ENCODE measurements at places on chromosomes 5 and 9.

DNA sequence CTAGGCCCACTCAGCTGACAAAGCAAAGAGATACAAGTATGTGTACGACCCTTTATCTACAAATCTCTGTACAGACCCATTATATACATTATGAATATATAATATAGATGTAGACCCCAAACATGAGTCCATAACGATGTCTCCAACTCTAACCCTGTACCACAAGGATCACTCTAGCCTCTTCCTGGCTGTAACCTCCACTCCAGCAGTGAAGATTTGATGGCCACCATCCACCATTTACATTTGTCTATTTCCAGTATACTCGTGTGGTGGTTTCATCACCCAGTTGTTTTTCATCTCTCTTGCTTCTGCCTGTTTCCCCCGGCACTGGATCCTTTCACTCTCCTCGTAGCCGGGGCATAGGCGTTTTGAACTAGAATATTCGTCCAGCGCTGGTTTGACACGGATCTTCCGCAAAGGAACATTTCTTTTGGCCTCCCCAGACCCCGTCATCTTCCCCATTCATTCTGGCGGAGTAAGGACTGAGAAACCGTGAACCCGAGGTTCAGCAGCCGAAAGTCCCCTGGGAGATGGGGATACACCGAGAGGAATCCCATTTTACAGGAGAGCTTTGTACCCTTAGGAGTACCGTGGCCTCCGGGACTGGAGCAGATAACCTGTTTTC, 828 bp upstream of the TRIO start:
- DNase-seq, result no peak

DNA sequence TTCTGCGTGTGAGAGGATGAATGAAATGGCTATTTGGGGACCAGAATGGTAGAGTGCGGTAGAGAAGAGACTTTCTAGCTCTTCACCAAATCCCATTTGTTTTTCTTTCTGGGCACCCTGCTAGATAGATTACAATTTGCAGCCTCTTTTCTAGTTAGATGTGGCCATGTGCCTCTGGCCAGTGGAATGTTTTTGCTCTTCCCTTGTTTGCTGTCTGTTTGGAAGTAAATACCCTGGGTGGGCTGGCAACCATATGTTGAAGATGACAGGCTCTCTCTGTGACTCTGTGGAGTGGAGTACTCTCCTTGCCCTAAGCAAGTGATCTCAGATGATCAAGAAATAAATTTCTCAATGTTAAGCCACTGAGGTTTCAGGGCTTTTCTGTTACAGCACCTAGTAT, 12.9 kb downstream of the GNG10 start:
- no peak for DNase-seq

- no peak for DNase-seq
Observed at GRCh38 chr9:101311758-101312420, 72.9 kb downstream of the BAAT start.

DNA sequence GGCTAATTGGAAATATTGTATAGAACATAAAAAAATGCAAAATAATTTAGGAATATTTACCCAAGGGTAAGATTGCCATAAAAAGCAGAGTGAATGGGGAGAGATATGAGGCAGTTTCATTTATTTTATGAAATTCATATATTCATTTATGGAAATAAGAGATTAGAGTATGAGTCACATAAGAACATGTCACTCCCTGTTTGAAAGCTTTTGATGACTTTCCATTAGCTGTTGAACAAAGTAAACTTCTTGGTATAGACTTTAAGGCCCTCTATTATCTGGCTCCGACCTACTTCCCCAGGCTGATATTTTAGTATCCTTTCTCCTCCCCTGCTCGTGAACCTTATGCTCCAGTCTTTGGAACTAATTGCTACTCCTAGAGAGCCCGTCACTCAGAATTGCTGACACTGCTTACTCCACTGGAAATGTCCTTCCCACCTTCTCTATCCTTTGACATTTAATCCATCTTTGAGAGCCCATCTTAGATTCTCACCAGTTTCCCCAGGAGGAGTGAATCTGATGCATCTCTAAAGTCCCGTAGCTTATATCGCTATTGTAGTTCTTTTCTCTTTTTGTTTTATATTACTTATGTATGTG, 8.9 kb upstream of the ACTBL2 start:
- no peak for DNase-seq

GRCh38 chr9:134917431-134918373, at the start of gene FCN1:
FCN1 (minus strand) TSS chr9:134917912; CDS start chr9:134917871, 41 bp downstream.
- DNase-seq, result no peak

DNA sequence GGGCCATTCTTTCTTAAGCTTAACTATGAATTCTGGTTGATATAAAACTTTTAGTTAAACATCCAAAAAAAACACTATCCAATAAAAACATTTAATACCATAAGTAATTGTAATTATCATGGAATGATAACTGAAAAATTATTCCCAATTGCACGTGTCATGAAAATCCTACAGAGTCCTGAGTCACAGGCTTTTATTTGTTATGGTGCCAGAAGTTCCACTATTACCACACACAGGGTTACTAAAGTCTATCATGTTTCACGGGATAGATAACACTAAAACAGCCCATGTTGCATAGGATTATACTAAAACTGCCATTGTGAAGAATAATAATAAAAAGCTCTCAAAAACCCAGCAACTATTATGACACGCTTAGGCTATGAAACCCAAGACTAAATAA, 1381.8 kb downstream of the EFNA5 start:
- no peak for DNase-seq

- DNase-seq, result no peak
Observed at GRCh38 chr5:10854506-10855277, 93.7 kb upstream of the DAP start.

Measured in activated CD8-positive, alpha-beta memory T cell treated with anti-CD3 and anti-CD28 coated beads for 24 hours (primary cell).